Pancreas (tissue), 10 donors: ENCODE measurements at places on chromosomes 16 and 17. TPM values are rescaled to one million over a fixed set of nuclear protein-coding genes. Genes with fewer than 3 reads are reported as not detected.

DNA sequence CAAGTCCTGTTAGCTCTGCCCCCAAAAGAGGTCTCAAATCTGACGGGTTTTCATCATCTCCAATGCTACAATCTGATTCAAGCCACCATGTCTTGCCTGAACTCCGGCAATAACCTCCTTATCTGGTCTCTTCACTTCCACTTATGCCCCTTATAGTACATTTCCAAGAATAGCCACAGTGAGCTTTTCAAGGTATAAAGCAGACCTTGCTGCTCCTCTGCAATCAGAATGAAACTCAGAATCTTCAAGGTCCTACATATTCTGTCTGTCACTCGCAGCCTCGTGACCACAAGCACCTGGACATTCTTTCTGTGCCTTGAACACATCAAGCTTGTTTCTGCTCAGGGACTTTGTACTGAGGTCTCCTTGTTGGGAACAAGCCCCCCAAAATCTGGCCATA lies 84.7 kb downstream of the YPEL2 start:
- DNase-seq, result no peak

GRCh38 chr17:29020576-29020975 lies 14.7 kb upstream of the SEZ6 start:
- no peak for DNase-seq

DNA sequence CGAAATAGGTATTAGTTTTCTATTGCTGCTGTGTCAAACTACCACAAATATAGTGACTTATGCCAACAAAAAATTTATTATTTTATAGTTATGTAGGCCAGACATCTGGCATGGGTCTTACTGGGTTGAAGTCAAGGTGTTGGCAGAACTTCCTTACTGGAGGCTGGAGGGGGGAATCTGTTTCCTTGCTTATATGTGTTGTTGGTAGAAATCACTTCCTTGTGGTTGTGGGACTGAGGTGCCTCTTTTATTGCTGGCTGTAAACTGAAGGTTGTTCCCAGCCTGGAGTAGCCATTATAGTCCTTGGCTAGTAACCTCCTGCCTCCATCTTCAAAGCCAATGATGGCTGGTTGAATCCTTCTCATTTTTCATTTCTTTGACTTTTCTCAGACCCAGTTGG lies 439.8 kb upstream of the EEF2KMT start:
- DNase-seq, result no peak

DNA sequence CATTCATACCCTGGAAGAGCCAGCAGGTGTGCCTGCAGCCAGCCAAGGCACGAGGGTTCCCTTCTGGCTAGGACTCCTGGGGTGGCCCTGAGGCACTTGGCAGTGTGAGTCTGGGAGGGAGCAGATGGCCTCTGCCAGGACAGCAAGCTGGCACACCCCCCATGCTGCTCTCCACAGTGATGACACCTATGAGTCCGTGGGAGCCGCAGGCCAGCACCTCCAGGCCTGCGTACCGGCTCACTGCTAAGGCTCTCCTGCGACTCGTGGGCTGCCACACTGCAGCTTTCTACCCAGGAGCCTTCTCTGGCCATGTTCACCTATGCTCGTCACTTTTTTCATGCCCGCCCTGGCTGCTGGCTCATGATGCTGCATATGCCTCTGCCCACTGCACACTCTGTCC lies 68.1 kb downstream of the NDEL1 start:
- DNase-seq, result no peak

DNA sequence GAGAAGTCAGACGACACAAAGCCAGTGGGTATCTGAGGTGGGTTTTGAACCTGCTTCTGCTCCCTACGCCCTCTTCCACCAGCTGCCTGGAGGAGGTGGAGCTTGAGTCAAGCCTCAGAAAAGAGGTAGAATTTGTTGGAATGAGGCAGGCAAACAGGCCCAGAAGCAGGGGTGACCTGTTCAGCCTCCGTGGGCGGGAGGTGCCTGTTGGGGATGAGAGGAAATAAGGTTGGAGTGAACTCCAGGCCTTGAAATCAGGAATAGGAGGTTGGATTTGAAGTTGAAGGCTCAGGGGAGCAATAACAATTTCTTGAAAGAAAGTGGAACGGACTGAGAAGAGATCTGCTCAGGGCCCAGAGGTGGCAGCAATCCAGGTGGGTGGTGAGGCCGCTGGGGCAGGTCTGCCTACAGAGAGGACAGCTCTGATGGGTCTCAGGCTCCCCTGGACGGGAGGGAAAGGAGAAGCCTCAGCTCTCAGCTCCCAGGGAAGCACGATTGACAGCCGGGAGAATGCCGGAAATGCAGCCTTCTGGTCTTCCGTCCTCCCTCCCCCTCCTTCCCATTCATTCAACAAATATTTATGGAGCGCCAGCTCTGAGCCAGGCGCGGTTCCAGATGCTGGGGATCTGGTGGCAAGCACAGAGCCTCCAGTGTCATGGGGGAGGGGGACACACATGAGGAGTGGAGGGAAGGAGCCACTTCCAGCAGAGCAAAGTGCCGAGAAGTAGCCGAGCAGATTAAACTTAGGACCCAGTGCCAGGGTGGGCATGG lies 61.9 kb upstream of the CIBAR2 start:
- DNase-seq, result no peak

GRCh38 chr17:74135391-74136167 lies 67.9 kb upstream of the RPL38 start:
- no peak for DNase-seq

GRCh38 chr16:17930280-17930679 lies 406.3 kb downstream of the NPIPA8 start:
- no peak for DNase-seq

DNA sequence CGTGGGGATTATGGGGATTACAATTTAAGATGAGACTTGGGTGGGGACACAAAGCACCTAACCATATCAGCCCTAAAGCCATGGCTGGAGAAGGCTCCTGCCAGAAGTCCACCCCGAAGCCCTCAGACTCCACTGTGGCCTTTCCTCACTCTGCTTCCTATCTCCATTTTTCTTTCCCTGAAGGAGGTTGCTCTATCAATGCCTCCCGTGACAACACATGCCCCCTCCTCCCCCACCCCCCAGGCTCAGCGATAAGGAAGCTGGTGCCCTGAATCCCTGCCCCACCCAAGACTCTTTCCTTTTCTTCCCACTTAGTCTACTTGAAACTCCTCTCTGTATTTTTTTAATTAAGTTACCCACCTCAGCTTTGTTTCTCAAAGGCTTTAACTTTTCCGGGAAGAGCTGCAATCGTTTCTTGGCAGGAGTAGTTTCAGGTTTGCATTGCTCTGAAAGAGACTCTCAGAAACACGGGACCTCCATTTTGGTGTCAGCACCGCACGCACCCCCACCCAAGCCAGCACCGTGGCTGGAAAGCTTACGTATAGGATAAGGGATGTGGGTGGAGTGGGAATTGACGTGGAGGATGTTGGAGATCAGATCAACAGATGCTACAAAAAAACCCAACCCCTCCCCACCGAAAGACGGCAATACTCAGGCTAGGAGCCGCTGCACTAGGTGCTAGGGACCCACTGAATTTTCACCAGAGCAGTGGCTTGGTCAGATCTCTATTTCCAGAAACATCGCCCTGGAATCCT lies 15.2 kb upstream of the CA4 start:
- no peak for DNase-seq

DNA sequence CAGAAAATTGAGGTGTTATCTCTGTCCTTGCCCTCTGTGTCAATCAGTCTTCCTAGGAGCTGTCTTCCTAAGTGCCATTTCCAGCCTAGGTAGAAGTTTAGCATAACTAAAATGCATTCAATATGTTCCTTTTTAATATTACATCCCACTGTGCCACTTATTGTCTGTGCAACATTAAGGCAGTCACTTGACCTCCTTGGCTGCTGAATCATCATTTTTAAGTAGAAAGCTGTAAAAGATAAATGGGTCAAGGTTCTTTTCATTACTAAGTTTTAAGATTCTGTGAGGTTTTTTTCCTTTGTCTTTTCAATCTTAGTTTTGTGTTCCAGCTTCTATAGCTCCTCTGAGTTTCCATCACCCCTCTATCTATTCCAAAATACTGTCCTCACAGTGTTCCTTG lies 371.9 kb upstream of the SOX9 start:
- DNase-seq, result no peak

DNA sequence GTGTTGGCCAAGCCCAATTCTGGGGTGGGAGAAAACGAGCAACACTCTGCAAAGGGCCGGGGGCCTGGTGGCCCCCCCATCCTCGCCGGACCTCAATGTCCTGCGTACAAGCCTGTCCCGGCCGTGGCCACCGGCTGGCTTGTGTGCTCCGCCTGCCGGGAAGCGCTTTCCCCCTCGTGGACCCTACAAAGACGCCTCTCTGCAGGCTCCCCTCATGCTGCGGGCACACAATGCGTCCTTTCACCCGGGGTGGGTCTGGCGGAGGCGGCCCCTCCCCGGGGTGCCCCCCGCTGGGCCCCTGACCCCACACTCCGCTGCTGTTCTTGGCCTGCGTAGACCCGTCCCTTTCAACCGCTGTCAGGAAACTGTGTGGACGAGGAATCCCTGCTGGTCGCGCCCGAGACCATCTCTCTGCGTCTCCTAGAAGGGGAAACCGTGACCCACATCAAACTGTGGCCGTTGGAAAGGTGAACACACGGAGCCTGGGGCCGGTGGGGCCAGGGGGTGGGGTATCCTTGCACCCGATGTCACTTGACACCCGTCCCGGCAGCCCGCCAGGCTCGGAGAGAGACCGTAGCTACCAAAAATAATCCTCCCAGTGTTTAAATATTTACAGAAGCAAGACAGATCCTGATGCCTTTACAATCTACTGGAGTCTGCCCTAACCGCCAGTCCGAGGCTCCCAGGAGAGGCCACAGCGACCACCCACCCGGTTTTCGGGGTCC lies 43.6 kb downstream of the TBC1D16 start:
- DNase-seq, result peak; percentile 64

AIPL1 gene
- not detected for polyA plus RNA-seq

IL17C gene
- 0.14 TPM for polyA plus RNA-seq

CTF1 gene
- polyA plus RNA-seq, result 2.5 TPM

RNF222 gene
- not detected for polyA plus RNA-seq

KRTAP4-16 gene
- not detected for polyA plus RNA-seq

HS3ST6 gene
- not detected for polyA plus RNA-seq

HSF4 gene
- 330 TPM for polyA plus RNA-seq
